Omental fat pad (tissue), 4 donors: ENCODE measurements at places on chromosomes 11 and 22. TPM values are rescaled to one million over a fixed set of nuclear protein-coding genes. Genes with fewer than 3 reads are reported as not detected.

- no peak for DNase-seq
Measured at GRCh38 chr11:129631201-129631600, 184.4 kb upstream of the TMEM45B start.

DNA sequence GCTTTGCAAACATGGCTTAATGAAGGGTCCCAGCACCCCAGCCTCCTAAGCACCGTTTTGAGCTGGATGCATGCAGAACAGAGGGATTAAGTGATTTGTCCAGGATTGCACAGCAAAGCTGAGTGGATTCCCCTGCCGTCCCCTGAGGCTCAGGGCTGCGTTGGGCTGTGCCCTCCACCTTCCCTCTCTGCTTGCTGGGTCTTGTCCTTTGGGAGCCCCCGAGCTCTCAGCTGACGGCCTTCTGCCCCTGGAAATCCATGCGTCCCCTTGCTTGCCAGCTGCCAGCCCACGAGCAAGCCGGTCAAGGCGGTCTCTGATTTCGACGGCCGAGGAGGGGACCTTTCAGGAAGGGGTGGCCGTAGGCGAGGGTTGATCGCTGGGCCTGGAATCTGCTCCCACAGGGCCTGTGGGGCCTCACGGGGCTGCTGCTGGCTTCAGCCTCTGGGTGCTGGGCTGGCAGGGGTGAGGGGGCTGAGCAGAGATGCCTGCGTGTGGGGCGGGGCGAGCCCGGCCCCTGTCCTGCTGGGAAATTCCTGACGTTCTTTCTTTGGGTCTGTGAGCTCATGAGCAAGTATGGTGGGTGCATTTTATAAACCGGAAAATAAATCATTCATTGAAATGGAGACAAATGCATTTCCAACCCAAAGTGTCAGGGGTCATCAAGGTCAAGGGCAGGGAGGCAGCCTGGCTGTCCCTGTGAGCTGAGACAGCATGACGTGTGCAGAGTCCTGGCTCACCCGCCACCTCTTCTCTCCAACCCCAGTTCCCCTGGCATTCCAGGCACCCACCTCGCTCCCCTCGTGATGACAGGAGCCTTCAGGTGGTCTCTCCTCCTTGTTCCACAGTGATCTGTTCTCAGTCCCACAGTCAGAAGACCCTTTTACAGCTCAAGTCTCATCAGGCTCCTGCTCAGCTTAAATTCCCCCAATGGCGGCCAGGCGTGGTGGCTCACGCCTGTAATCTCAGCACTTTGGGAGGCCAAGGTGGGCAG lies 28.1 kb downstream of the FGF4 start:
- no peak for DNase-seq

DNA sequence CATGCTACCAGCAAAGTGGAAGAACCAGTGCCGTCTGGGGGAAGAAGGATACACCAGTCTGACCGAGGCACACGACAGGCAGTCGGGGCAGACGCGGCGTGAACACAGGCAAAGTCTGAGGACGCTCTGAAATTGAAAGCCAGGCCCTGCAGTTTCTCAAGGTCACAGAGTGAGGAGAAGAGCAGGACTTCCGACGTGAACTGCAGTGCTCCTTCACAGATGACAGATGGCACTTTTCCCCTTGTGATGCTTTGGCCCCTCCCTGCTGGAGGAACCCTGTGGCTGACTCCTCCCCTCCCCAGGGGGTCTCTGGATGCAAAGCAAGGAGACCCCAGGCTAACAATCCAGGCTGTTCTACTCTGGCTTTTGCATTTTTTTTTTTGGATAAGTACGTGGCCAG lies 19.6 kb upstream of the JAM3 start:
- no peak for DNase-seq

DNA sequence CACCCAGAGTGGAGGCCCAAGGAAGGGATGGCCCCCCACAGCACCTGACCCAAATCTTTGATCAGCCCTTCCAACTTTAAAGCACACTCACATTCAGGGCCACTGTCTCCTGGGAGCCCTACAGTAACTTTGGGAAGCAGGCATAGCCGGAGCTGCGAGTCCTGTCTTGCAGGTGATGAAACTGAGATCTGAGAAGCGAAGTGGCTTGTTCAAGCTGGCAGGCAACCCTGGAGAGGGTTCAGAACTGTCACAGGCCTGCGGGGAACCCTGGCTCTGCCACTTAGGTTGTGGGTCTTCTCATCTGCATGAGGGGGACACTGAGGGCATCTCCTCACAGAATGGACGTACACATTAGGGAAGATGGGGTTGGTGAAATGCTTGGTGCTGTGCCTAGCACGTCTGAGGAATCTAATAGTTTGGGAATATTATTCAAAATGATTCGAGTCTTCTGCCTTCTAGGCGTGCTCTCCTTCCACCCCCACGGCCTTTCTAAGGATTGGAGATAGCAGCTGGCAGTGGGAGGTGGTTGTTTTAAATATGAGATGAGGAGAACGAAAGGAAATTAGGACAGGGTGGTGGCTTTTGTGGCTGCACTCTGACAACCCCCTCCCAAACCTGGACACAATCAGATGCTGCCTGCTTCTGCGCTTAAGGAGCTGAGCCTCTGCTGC lies 18.8 kb upstream of the SUN2 start:
- DNase-seq, result no peak

Gene MPZL3
- 1.3 TPM for total RNA-seq

Gene SELENOH
- total RNA-seq, result 123 TPM

DNA sequence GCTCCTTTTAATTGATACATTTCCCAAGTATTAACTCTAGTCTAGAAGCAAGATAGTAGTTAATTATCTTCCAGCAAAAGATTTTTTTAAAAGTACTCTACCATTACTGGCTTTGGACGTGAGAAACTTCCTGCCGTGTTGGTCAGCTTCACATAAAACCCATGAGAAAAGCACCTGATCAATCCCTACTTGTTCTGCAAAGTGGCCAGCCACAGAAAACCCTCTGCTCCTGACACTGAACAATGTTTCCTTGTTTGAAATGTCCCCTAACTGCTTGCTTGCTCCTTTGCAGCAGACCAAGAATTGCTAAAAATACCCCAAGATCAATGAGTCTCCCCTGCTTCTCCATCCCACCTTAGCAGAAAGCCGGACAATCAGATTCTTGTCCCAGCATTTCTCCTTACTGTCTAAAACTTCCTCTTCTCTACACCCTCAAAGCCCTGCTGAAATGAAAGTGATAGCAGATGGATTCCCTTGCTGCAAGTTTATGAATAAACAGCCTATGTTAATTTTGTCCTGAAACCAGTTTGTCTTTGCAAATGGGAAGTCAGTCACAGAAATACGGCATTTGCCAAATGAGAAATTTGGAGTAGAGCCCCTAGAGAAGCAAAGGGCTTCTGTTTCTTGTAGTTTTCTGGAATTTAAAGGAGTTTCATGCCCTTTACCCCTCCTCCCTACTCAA lies 207.1 kb upstream of the ARHGAP20 start:
- DNase-seq, result no peak

Gene UBQLN3
- 1.3 TPM for total RNA-seq

- DNase-seq, result no peak
Measured at GRCh38 chr11:4677948-4678347, 19.7 kb downstream of the OR51E2 start.

Gene SSH3
- 25.2 TPM for total RNA-seq

DNA sequence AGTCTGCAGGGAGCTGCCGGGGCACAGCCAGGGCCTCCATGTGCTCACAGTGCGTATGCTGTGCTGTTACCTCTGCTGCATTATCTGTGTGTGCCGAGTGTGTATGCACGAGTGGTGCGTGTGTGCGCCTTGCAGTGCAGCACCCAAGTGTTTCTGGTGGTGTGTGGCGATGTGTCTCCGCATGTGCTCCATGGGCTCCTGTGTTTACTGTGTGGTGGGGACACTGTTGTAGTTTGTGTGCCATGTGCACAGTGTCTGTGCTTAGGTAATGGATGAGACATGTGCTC lies 31.4 kb downstream of the KCNC1 start:
- DNase-seq, result no peak

Gene CLCF1
- 4.1 TPM for total RNA-seq

Gene HBG2
- total RNA-seq, result not detected

- no peak for DNase-seq
Measured at GRCh38 chr11:127643268-127644058, 642.9 kb upstream of the KIRREL3 start.

DNA sequence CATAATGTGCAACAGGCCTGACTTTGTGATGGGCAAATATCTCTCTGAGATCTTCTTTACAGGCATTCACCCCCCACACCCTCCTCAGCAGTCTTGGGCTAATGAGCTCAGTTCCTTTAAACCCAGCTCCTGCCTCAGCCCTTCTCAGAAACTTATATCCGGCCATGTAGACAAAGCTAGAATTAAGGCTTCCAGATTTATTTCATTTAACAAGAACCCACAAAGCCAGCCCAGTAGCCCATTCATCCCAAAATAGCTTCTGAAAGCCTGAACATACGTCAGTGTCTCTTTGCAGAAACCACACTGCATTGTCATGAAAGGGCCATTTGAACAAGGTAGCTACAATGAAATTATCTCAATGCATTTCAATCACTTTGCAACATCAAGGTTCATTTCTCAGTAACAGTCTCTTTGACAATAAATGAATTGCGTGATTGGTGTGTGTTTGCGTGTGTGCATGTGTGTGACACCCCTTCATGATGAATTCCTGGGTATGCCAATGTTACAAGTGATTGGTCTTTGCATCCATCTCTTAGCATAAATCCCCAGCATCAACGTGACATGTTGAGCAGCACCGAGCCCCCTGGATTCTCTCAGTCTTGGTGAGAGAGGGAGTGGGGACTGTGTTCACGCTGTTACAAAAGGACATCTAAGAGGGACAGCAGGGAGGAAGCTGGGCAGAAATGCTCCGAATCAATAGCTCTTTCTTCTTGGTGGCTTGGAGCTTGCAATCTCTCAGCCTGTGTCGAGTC lies 299.6 kb downstream of the KIRREL3 start:
- no peak for DNase-seq

DNA sequence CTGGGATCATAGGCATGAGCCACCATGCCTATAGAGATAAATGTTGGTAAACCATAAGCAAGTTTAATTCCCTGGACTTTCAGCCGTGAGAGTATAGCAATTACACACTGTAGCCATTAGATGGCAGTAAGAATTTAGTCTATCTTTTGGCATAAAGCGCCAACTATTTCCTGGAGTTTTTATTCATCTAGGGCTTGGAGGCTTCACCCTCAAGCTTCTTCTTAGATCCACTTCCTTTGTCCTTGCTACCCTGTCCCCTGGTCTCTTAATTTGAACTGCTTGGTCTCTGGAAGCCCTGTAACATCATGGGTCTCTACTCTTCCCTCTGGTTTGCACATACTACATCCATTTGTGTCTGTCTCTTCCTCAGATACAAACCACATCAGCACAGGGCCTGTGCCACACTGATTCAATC lies 38.2 kb downstream of the OR10A6 start:
- no peak for DNase-seq

DNA sequence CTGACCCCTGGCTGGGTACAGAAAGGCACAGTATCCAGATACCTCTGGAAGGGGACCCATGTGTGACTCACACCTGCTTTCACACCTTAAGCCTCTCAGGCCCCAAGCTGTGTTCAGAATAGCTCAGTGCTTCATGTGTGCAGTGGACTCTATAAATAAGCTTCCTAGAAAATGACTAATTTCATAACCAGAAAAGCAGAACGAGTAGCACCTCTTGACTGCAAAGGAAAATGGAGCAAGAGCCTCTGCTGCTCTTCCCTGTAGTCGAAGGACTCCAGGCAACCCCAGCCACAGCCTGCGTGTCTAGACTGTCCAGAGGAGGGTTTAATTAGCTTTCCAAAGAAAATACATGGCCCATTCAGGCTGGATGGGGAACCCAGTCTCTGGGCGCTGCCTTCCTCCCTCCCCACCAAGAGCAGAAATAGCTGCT lies 23.1 kb downstream of the PTPN5 start:
- no peak for DNase-seq

Gene SCUBE2
- 28.1 TPM for total RNA-seq

Gene CATSPERZ
- not detected for total RNA-seq

Gene PRRG4
- total RNA-seq, result 2.2 TPM

Gene PATE4
- total RNA-seq, result not detected

- no peak for DNase-seq
Measured at GRCh38 chr11:95922099-95922498, 1.8 kb downstream of the MTMR2 start.

Gene PHF5A
- 46.8 TPM for total RNA-seq

DNA sequence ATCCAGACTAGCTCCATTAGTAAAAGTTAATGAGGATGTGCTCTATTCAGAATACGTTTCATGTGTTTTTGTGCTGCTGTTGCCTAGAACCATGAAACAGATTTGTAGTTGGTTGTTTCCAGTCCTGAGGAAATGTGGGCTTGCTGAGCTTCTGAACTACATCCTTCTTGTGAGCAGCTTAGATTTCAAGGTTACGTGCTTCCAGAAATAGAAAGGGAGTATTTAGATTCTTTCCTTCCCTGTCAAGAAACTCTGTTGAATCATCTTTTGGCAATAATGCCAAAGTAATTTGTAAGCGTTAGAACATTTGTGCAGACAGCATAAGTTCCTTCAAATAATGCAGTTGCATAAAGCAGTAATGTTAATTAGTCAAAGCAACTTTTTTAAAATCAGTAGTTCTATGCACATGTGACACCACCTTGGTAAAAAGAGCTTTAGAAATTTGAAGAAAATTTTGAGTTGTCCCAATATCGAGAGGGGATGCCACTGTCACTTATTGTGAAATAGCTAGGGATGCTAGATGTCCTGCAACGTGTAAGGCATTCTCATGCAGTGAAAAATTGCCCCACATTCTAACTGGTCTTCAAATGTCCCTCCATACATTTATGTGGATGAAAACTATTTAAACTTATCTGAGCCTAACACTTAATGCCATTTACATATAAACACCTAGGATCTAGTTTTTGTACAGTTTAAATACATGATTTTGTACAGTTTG lies 169.6 kb downstream of the ETS1 start:
- no peak for DNase-seq

Gene OR4C45
- total RNA-seq, result not detected

GRCh38 chr11:92104349-92104748 lies 120.3 kb upstream of the FAT3 start:
- no peak for DNase-seq

Gene PDE2A
- 97.4 TPM for total RNA-seq

Gene NAALAD2
- total RNA-seq, result 5.2 TPM

DNA sequence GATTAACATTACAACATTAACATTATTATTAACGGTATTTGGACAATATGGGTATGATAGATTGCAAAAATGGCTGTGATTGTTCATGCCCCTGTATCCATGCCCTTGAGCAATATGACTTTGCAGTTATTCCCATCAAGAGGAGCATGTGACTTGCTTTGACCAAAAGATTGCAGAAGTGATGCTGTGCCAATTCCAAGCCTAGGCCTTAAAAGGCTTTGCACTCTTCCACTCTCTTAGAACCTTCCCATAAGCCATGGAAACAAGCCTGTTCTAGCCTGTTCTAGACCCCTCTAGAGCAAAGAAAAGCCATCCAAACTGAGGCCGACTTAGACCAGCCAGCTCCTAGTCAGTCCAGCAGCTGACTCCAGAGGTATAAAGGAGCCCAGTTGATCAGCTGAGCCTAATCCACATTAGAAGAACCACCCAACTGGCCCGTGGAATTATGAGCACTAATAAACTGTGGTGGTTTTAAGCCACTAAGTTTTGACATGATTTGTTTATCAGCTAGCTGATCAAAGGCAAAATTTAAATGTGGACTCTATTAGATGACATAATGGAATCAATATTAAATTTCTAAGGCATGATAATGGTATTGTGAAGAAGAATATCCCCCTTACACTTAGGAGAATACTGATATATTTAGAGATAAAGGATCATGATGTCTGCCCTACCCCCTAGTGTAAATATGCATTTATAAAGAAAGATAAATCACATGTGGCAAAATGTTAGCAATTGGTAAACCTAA lies 28.6 kb downstream of the RAB30 start:
- DNase-seq, result no peak

GRCh38 chr11:134574947-134575346 lies 162.9 kb upstream of the B3GAT1 start:
- DNase-seq, result no peak

GRCh38 chr22:22547692-22548300 lies 11.3 kb downstream of the PRAME start:
- no peak for DNase-seq

Gene SOX6
- 41.0 TPM for total RNA-seq

Gene BTBD18
- not detected for total RNA-seq

Gene ANKK1
- not detected for total RNA-seq
